PC-9 (cell line): ENCODE measurements at places on chromosomes 16 and 17. TPM values are rescaled to one million over a fixed set of nuclear protein-coding genes. Genes with fewer than 3 reads are reported as not detected.
A peak's percentile ranks its signal among the peaks of the same experiment; 100 is the strongest.

DNA sequence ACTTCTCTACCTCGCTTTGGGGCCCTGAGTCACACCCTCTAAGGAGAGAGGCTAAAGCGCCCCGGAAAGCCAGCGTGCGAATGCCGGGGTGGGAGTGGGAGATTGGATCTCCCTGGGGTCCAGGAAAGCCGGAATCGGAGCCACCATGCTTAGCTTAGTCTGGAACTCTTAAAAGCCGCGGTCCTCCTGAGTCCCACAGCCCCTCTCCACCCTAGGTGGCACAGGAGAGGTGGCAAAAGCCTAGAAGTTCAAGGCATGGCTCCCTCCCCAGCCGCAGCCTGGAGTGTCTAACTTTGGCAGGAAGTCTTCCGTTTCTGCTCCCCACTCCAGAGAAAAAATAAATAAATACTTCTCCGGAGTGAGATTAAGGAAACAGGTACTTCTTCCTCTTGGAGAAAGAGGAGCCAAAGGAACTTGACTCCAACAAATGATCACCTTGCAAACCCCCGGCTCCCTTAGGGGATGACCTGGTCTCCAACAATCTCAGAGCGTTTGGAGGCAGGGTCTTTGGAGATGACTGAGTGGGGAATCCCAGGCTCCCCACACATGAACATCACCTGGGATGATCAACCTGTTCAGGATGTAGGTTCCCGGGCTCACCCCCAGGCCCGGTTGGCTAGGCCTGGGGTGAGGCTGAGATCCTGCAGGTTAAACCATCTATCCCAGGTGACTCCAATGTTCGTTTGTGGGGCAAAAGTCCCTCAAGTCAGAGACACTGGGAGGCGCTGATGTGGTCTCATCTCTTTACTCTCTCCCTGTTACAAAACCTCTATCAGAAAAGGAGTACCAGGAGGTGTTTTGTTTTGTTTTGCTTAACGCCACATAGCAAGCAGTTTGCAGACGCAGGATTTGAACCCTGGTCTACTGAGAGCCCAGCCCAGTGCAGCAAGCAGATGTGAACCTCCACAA, 2.9 kb downstream of the CIITA start:
- DNase-seq: no peak
- H3K4me1 ChIP-seq: peaks cover 13% of the 10 kb centered on the region
- no peak overlapping the region for H3K4me3 ChIP-seq
- H3K27me3 ChIP-seq: peaks cover 26% of the 10 kb centered on the region
- H3K27ac ChIP-seq: no peak overlapping the region

GRCh38 chr17:74749279-74750038, 1.0 kb downstream of the NHERF1 start:
- no peaks in the 10 kb centered on the region for H3K27me3 ChIP-seq
- no peak overlapping the region for H3K27ac ChIP-seq
- DNase-seq: peak; percentile 33
- peaks cover 32% of the 10 kb centered on the region for H3K4me1 ChIP-seq
- H3K36me3 ChIP-seq: peaks cover 5% of the 10 kb centered on the region; the same call in 1 of the 2 replicates
- H3K4me3 ChIP-seq: peak overlapping the region; percentile 99

The RNF222 gene
- 0.45 and 0.79 TPM in 2 replicates for total RNA-seq

DNA sequence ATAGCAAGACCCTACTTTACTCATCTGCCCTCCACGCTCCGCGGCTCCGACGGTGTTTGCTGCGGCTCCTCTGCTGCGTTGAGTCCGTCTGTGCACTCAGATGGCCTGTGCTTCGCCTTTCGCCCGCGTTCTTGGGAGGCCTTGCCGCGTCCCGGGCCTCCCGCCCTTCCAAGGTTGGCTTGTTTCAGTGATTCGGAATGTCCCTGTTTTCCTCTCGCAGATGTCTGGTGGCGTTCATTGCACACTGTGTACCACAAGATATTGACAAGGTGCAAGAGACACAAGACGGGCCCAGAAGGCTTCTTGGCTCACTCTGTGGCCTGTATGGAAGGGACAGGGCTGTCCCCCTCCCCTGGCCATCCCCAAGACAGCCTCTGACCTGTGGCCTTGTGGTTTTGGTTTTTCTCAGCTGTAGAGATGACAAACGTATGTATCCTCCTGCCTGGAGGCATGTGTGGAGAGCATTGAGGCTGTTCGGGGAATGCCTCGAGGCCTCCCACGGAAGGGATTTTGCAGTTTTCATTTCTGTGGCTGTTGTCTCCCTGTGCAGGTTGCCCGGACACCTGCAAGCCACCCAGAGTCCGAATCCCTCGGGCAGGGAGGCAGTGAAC, 15.4 kb downstream of the MGRN1 start:
- no peak overlapping the region for H3K27ac ChIP-seq
- H3K4me1 ChIP-seq: no peaks in the 10 kb centered on the region
- H3K4me3 ChIP-seq: no peak overlapping the region
- H3K36me3 ChIP-seq: no peaks in the 10 kb centered on the region

The HS3ST3A1 gene
- not detected in 2 replicates for total RNA-seq

GRCh38 chr17:44363613-44364159, at the start of gene FAM171A2:
FAM171A2 (minus strand) TSS chr17:44363853; CDS start chr17:44363714, 139 bp downstream.
- H3K36me3 ChIP-seq: no peaks in the 10 kb centered on the region
- H3K4me3 ChIP-seq: peak within 1 kb of the TSS; percentile 66
- H3K4me1 ChIP-seq: no peaks in the 10 kb centered on the region
- no peak within 1 kb of the TSS for H3K27ac ChIP-seq

DNA sequence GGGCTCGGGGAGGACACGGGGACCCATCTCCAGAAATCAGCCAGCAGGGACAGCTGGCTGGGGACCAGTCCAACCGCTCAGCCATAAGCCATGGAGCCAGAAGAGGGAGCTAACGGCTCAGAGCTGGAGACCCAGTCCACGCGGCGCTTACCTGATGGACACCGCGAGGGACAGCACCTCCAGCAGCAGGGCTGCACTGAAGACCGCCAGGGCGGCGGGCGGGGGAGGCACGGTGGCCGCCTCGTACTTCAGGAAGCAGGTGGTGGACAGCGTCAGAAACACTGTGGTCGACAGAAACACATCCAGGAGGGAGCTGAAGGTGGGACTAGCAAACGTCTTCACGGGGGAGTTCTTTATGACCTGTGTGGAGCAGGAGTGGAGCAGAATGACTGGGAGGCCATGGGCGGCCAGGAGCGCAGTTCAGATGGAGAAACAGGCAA, 102.6 kb upstream of the CREBBP start:
- no peaks in the 10 kb centered on the region for H3K27me3 ChIP-seq
- H3K4me3 ChIP-seq: no peak overlapping the region
